Stimulated activated CD4-positive, alpha-beta T cell treated with anti-CD3 and anti-CD28 coated beads, Interleukin-2, amount 100 ng/mL, for 48 hours (primary cell): ENCODE measurements at places on chromosomes 4 and X.

GRCh38 chr4:73420615-73421014, 15.4 kb upstream of the AFP start:
- DNase-seq = no peak

- DNase-seq = no peak
Measured at GRCh38 chrX:69932323-69932722, 117.4 kb downstream of the AWAT2 start.

DNA sequence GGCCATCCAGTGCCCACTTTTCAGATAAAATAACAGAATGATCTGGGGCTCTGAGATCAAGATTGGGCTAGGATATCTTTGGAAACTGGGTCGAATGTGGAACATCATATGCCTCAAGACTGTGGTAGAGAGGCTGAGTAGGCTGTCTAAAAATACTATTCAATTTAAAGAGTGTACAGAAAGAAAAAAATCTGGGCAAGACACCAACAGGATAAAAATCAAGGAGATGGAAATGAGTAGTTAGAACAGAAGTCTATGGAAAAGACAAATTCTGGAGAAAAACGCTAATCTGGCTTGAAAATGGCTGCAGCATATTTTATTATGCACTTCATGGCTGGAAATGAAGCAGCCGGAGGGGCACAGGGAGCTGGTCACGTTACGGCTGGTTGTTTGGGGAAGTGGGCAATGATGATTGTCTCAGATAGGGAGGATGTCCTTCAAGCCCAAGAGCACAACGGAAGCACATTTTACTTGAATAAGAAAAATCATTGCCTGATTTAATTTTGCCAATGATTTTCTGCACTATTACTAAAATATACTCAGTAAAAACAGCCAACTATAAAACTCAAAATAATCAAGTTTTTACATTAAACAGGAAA, 27.1 kb upstream of the MAPK10 start:
- DNase-seq = no peak

DNA sequence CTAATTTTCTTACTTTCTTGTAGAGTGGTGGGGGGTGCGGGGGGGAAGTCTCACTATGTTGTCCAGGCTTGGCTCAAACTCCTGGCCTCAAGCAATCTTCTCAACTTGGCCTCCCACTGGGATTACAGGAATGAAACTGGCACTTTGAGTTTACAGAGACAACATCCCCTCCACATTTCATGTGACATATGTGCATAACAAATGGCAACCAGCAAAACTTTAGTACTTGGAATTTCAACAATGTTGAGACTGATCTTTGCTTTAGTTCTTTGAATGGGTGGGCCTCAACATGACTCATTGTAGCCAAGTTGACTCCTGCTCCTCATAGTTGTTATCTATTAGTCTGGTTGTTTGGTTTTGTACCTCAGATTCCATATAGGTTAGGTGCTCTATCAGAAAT, 11.4 kb upstream of the FMR1 start:
- DNase-seq = no peak

DNA sequence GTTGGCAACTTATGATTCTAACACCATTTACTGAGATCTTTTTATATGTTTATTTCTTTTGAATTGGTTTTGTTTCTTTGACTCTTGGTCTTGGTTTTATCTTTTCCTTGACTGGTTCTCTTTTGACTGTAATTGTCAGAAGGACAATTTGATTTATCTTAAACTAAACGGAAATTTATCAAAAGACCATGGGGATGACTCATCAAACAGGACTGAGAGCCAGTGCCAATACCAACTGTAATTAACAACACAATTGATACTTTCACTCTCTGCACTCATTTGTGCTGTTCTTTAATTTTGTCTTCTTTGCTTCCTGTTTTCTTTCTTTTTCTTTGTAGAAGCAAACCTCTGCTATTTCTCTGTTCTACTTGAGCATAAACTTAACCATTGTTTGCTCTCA, 776.8 kb downstream of the CCSER1 start:
- DNase-seq = no peak
